ENCODE measurements at places on chromosomes 2 and 18.

DNA sequence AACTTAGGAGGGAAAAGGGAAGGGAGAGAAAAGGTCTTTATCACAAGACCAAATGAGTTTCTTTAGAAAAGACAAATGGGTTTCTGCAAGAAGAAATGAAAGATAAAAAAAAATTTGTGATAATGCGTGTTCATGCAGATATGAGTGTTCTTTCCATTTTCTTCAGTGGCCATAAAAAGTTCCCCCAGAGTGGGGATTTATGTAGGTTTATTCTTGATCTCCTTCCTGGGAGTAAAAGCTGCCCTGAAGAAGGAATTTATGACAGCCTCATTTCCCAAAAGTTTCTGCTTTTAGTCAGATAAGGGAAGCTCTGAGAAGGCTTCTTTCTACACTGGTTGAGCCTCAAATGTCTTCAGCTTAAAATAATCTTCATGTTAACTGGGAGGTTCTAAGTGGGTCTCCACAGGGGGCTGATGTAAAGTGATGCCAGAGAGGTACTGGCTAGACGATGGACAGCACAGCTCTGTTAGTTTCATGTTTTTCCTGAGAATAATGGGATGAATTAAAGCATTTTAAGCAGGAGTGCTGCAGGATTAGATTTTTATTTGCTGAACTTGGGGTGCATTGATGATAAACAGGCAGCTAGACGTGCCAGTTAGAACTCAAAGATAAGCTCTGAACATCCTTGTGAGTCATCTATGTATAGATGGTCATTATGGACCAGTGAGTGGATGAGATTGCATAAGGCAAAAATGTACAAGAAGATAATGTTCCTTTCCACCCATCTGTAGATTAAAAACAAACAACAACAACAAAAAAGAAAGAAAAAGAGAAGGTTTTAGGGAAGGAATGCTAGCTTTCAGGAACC is 99.4 kb upstream of the MSH2 start:
- DNase-seq = no peak

- no peak for DNase-seq
Observed at GRCh38 chr2:233413046-233413445, 58.8 kb downstream of the DGKD start.

GRCh38 chr2:112480530-112481049 is 1.4 kb upstream of the TTL start:
- DNase-seq = no peak

GRCh38 chr2:212548455-212548819 is 9.8 kb upstream of the ERBB4 start:
- DNase-seq = no peak

DNA sequence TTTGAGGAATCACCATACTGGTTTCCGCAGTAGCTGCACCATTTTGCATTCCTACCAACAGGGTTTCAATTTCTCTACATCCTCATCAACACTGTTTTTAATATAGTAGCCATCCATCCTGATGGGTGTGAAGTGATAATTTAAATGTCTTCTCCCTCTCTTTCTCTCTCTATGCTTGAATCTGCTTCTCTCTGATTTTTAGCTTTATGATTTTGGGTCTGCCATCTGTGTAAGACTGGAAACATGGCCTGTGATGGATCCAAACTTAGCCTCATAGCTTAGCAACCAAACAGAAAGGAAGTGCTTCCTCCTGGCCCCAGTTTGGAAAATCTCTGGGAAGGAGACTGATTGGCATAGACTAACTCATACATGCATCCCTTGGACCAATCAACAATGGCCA is 33.7 kb upstream of the OSBPL6 start:
- DNase-seq = no peak

DNA sequence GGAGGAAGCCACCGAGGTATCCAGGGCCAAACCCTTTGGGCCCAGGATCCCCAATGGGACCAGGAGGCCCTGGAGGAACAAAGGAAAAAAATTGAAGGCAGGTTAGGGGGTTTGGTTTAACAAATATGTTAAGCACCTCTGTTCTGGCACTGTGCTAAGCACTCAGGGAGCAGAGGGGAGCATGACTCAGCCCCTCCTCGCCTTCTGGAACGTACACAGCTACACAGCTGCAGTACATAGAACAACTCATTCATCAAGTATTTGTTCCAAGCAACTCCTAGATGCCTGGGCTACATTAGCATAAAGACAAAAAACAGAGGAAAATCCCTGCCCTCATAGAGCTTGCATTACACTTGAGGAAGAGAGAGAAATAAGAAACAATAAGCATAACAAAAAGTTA is 153.6 kb downstream of the COL4A4 start:
- DNase-seq = no peak

DNA sequence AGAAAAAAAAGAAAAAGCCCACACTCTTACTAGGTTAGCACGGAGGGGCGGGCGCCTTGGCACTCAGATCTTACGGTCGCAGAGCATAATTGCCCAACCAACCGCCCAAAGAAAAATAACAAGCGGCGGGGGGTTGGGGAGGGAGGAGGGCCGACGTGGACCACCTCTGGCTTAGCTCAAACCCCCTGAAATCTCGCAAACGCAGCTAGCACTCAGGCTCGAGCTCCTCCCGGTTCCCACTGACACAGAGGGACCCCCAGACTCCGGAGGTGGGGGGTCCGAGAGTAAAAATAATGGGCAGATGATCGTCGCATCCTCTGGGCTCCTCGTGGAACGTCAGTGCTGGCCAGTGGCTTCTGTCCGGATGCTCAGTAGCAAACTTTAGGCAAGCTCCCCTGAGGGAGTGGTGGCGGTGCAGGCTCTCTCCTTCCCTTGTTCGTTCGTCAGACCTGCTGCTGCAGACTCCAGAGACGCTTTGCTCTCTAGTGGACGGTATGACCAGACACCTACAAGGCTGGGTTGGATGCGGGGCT is 12.0 kb downstream of the CATIP start:
- DNase-seq = no peak

DNA sequence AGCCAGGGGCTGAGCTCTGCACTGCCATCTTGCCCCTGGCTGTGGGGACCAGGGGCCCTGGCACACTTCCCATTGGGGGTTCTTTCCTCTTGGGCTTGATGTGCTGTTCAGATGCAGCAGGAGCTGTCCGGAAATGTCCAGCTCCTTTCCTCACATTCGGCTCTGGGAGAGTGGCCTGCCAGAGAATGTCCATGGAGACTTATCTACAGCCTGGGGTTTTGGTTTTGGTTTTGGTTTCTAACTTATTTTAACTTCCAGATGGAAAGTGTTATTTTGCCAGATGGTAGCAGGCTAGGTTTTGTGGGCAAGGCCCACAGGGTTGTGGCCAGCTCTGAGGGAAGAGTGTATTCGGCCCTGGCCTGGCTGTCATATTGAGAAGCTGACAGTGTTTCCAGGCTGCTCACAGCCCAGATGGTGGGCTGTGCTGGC is 177.3 kb downstream of the ANKRD30B start:
- DNase-seq = no peak

- DNase-seq = no peak
Observed at GRCh38 chr2:197803033-197803444, 1.4 kb upstream of the PLCL1 start.

- no peak for DNase-seq
Observed at GRCh38 chr2:72077702-72078169, 69.9 kb downstream of the CYP26B1 start.

- no peak for DNase-seq
Observed at GRCh38 chr2:232957657-232958090, 55.4 kb downstream of the NGEF start.

- no peak for DNase-seq
Observed at GRCh38 chr2:207123776-207124391, 41.9 kb downstream of the KLF7 start.

DNA sequence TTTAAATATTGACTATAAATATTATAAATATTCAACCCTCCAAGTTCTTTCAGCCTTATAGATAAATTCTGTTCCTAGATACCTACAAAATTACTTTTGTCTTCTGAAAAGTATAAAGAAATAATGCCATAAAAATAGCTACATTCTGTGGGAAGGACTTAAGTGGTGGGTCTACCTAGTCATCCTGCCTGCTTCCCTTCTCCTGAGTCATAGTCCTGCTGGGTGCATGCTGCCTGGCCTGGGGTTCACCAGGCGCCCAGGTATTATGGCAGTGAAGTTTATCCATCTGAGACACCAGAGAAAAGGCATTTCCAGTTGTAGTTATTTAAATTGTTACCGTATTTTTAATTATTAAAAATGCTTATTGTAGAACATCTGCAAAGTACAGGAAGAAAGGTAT is 167.5 kb downstream of the SLC39A10 start:
- no peak for DNase-seq

GRCh38 chr2:99398303-99398702 is 61.1 kb downstream of the EIF5B start:
- no peak for DNase-seq

DNA sequence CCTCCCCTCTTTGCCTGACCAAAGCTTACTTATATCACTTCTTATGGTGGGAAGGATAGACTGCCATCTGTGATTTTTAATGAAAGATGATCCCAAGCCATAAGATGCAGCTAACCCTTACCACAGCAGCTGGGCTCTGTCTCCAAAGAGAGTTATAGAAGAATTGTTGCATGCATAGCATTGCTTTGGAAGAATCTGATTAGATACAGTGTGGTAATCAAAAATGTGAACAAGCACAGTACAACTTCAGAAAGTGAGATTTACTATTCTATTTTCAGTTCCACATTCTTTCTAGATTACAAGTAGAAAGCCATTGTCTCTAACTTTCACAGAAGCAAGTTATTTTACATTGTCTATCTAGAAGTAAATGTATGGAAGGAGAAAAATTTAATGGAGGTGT is 129.0 kb upstream of the ACVR2A start:
- DNase-seq = no peak

GRCh38 chr2:136582628-136583205 is 182.6 kb upstream of the THSD7B start:
- no peak for DNase-seq

DNA sequence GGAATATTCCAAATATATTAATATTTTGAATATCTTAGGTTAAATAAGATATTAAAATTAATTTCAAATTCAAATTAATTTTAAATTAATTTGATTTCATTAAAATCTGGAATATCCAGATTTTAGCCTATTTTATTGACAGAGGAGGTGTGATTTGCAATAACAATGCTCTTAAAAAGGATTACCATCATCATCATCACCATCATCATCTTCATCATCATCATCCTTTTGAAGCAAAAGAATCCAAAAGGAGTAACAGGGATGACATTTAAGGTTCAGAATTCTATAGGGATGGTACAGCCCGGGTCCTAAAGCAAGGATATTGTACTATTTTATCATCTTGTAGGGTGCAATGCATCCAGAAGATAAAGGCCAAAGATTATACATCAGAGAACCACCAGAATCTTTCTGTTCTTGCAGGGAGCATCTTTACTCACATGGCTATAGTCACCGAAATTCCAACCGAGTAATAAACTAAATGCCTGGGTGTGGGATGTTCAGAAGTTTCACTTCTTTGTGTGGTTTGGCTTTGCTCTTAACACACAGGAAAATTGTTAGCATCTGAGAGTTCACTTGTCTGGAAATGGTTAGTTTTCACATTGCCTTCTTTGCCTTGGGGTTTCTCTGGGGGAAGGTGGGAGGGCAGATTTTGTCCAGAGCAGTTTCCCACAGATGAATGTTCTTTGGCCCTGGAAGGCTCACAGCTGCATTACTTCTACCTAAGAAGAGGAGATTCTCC is 99.1 kb upstream of the ITGA6 start:
- DNase-seq = no peak

GRCh38 chr2:231177156-231178025 is 21.0 kb upstream of the ARMC9 start:
- DNase-seq = no peak

DNA sequence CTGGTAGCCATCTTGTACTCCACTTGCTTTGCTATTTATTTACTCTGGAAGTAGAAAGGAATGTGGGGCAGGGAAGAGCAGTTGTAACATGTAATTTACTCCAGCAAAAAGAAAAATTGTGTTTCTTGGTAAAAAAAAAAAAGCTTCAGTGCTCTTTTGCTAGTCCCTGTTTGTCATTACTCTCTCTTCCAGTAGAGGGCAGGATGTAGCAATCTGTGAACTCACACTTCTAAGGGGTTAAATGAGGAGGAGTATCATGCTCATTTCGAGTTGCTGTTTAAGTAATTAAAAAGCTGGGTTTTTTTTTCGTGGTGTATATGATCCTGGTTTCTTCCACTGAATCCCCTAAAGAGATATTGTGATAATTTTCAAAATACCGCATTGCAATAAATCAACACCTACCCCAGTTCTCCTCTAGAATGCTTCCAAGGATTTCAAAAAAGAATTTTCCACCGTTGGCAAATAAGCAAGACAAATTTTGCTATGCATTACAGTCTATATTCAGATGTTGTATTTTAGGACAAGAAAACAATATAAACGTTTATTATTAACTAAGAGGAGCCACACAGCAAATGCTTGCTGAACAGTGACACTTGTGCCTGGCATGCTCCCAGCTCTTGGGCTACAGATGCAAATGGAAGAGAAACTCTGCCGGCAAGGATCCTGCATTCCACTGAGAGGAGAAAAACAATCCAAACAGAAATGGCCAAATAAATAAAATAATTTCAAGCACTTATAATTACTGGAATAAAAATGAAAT is 261.6 kb downstream of the ASXL3 start:
- DNase-seq = no peak

DNA sequence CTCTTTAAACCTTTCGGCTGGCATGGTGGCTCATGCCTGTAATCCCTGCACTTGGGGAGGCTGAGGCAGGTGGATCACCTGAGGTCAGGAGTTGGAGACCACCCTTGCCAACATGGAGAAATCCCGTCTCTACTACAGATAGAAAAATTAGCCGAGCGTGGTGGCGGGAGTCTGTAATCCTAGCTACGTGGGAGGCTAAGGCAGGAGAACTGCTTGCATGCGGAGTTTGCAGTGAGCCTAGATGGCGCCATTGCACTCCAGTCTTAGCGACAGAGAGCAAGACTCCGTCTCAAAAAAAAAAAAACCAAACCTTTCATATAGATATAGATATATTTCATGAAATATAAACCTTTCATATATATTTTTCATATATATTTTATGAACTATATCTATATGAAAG is 864.7 kb downstream of the TRIB2 start:
- no peak for DNase-seq

DNA sequence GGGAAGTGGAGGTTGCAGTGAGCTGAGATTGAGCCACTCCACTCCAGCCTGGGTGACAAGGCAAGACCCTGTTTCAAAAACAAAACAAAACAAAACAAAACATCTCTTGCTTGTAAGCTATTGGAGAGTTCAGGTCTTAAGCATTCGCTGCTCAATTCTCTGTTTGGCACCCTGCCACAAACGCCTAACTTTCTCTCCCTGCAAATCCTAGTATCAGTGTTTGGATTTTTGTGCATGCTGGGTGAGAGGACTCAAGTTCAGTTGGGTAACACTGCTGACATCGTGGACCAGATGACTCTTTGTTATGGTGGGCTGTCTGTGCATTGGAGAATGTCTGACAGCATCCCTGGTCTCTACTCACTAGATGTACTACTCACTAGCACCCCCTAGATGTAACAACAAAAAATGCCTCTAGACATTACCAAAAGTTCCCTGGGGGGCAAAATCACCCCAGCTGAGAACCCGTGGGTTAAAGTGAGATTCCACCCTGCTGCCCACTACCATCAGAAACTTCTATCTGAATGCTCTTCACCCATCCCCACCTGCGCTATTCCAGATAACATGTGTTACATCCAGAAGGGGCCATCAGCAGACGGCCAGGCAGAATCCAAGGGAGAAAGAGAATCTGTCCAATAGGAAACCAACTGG is 50.9 kb downstream of the CACNB4 start:
- DNase-seq = no peak

Measured in NCI-H187 (cell line).